ENCODE measurements at places on chromosomes 7 and 10.
A peak's percentile ranks its signal among the peaks of the same experiment; 100 is the strongest.

DNA sequence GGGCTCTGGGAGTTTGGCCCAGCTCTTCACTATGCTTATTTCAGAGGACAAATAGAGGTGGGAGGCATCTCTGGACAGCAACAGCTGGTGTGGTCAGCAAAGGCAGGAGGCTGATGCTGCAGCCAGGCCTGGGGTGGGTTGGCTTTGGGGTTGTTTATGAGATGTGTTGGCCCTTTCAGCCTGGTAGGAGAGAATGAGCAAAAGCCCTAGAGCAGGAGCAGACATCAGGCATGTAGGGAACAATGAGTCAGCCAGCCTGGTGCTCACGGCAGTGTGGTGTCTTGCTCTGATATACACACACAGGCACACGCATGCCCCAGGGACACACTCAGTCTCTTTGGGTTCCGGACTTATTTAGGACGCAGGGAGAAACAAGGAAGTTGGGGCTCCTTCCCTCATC, 157.1 kb downstream of the PRKCQ start:
- no peak for DNase-seq

GRCh38 chr7:32588657-32589056, 93.4 kb downstream of the AVL9 start:
- no peak for DNase-seq

- DNase-seq: peak; percentile 50
Observed at GRCh38 chr7:98294798-98295382, 13.4 kb downstream of the BRI3 start.

DNA sequence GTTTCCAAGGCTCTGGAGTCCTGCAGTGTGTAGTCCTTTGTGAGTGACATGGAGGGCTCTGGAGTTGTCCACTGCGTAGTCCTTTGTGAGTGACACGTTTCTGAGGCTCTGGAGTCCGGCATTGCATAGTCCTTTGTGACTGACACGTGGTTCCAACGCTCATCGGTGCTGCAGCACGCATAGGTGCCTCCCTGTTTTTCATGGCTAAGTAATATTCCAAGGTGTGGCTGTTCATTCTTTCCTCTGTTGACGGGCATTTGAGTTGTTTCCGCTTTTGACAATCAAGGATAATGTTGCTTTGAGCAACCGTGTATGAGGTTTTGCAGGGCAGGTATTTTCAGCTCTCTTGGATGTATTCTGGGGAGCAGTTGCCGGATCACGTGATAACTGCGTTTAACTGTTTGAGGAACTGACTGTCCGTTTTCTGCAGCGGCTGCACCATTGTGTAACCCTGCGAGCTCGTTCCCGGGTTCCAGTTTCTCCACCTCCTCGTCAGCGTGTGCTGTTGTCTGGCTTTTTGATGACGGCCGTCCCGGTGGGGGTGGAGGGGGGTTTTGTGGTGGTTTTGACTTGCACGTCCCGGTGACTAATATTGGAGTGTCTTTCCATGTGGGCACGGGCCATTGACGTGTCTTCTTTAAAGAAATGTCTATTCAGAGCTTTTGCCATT, 21.1 kb downstream of the FAM20C start:
- no peak for DNase-seq

DNA sequence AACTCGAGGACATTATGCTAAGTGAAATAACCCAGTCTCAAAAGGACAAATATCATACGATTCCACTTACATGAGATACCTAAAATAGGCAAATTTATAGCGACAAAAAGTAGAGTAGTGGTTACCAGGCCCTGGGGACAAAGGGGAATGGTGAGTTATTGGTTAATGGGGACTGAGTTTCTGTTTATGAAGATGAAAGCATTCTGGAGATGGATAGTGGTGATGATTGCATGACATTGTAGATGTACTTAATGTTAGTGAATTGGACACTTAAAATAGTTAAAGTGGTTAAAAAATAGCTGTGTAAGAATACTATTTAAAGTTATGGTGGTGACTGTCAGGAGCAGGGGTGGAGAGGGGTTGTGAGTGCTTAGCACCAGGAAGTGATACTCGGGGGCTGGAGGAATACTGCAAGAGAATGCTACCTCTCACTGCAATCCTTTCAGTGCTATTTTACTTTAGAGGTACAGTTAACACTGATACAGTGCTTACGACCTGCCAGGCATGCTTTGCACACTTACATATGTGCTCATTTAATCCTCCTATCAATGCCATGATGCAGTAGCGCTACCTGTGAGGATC, 16.7 kb upstream of the TEX36 start:
- no peak for DNase-seq

GRCh38 chr10:118128675-118129074, 81.9 kb upstream of the RAB11FIP2 start:
- no peak for DNase-seq

DNA sequence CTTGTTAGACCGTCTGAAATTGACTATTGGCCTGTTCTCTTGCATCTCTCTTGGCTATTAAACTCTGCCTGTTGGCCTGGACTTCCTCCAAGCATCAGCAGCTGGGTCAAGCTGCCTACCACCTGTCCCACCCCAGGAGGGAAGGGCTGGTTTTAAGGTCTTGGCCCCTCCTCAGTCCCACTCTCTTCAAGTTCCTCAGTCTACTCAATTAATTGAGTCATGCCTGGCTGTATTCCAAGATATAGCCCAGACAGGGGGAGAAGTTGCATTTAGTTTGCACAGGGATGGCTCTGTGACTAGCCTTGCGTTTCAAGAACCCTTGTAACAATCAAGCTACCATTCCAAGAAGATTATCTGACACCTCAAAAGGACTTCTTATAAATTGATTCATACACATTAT, 113.8 kb upstream of the GLI3 start:
- no peak for DNase-seq

DNA sequence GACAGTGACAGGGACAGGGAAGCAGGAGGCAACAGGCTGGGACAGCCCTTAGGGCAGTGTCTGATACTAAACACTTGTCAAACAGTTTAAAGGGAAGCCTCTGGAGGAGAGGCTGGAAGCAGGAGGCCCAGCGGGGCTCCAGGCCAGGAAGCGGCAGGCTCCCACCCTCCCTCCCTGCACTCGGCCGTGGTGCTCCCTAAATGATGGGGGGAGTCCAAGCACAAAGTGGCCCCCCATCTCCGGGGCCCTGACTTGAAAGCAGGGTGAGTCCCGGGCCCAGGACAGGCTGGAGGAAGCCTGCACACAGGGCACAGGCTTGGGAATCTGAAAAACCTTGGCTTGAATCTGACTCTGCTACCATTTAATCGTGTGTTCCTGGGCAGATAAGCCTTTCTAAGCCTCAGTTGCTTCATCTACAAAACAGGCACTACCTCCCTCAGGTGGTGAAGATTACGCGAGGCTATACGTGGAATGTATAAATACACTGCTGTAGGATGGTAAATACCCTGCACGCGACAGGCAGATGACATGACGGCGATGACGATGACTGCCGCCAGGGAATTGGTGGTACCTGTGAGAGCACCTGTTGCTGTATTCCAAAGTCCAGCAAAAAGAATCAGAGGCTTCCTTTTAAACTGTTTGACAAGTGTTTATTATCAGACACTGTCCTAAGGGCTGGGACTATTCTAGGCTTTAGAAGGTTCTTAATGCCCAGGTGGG, 34.1 kb downstream of the GBX1 start:
- no peak for DNase-seq

- DNase-seq: no peak
Observed at GRCh38 chr10:127990846-127991542, 84.1 kb downstream of the PTPRE start.

DNA sequence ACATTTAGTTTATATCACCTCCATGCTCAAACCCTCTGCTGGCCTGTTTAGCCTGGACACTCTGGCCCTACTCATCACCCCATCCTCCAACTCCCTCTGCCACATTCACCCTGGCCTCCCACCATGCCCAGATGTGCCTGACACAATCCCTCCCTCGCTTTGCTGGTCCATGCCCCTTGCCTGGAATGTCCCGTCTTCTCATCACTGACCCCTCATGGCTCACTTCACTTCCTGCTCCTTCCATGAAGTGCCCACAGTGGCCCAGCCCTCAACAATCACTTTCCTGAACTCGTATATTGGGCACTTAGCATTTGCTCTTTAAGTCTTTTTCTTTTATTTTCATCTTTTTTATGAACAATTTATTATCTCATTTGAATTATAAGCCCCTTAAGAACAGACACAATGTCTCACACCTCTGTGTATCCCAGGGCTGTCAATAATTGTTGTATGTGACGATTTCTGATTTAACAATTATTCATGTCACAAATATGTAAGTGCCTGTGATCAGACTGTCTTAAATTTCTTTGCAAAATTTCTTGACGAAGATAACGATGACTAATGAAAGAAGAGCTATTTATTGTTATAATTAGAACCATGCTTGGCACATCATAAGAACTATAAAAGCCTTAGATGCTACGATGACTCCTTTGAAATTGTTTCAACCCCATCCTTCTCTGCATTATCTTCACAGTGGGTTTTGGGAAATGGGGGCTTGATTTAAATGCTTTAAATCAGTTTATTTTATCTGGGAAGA, 209.9 kb upstream of the YAE1 start:
- no peak for DNase-seq

- peak; percentile 72 for DNase-seq
Observed at GRCh38 chr10:102646610-102647442, 2.5 kb downstream of the TRIM8 start.

DNA sequence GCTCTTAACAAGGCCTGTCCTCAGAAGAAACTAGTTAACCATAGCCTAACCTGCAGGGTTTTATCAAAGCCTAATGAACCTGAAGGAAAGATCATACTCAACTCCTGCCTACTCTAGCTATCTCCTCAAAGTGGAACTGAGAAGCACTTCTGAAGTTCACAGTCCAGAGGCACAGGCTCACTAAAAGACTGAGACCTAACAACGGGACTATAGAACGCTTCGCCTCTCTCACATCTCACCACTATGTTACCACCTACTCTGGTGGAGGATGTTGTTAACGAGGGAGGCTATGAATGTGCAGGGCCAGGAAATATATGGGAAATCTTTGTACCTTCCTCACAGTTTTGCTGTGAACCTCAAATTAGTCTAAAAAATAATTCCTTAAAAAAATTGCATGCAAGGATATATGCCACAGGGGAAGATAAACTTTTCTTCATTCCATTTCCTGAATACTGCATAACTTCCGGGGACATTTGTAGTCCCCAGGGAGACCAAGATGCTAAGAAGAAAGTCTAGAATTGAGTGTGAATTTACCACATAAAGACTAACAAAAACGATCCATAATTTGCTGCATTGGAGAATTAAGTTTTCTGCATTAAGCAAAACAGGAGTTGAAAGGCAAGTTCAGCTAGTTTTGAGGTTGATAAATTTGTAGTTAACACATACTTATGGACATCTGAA, 21.6 kb downstream of the LIPJ start:
- no peak for DNase-seq

GRCh38 chr10:122213766-122214165, 57.3 kb upstream of the BTBD16 start:
- DNase-seq: peak; percentile 75

DNA sequence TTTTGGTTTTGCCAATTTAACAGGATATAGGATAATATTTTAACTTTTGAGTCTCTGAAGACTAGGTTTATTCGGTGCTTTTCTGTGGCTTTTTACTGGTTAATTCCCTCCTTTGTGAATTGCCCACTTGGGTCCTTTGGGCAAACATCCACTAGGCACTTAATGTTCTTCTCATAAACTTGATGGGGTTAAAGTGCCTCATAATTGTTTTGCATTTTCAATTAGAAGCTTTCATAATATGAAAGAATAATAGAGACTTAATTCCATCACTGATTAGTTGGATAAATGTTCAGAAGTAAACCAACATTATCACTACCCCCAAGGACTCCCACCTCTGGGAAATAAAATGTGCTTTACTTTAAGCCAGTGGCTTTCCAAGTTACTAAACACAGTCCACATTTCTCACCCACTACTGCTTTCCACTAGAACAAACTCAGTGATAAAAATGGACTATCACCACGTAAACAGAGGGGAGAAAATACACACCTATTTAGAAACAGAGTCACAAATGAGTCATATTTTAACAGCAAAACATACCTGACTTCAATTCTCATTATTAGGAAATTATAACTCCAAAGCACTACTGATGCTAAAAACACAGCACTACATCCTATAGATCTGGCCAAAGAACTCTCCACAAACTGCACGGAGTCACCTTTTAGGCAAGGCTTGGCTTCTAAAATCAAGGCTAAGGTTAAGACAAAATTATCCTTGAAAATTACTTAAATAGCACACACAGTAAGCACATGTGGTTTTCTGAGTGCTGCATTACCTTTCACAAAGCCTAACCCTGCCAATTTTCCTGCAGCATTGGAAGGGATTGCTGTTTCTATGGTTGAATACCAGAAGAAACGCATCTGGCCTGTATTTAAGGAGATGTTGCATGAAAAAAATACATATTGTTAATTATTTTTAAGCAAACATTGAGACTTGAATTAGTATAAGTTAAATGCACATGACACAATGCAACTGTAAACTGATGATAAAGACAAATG, 41.2 kb downstream of the PARD3 start:
- no peak for DNase-seq

DNA sequence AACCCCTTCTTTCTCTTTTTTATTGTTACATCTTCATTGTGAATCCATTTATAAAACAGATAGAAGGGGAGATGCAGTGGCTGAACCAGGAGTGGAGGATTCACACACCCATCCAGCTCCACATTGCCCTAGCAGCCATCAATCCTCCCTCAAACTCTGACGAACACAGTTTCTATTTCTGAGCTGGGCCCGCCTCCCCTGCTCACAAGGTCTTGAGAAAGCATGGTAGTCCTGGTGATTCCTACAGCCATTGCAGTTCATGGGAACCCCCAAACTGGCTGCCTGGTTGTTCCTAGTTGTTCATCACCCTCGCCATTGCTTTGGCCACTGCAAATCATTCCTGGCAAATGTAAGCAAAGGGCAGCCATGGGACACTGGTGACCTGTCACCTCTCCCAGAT, 258.5 kb upstream of the AOAH start:
- peak; percentile 48 for DNase-seq

DNA sequence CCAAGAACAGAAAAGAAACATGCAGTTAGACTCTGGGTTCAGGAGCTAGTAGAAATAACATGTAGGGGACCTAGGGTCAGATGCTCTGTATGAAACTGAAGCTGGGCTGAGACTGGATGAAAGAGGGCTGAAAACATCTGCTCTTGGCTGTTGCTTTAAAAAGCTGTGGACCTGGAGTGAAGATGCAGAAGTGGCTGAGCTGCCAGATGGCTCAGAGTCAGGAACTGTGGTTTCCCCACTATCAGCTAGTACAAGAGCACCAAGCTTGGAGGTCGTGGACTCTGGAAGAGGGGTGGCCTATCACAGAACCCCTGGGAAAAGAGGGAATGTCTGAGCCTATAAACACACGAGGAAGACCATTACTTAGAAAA, 5.9 kb downstream of the ADK start:
- no peak for DNase-seq

- no peak for DNase-seq
Observed at GRCh38 chr7:131747658-131748232, 191.3 kb upstream of the PODXL start.

DNA sequence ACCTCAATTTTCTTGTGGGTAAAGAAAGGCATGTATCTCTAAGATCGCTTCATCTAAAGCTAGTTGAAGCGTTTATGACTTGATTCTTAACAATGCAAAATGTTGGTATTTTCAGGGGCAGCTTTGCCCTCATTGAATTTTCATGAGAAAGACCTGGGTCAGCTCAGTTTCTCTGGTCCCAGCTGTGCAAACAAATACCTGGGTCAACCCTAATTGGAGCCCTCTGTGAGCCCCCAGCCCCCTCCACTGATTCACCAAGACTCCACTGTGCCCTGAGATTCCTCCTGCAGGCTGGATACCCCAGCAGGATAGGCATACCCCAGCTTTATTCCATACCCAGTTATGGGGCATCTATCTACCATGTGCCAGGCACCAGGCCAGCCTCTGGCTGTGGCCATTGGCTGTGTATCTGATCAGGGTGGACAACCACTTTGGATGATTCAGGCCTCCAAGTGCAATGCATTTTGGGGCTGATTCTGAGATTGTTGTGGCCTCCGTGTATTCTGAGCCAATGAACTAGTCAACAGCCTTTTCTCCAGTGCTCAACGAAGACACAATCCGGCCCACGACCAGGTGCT, 201.9 kb downstream of the MYOF start:
- no peak for DNase-seq

All from head of caudate nucleus (tissue), 42 donors.